ENCODE measurements at places on chromosomes 3 and 15.

DNA sequence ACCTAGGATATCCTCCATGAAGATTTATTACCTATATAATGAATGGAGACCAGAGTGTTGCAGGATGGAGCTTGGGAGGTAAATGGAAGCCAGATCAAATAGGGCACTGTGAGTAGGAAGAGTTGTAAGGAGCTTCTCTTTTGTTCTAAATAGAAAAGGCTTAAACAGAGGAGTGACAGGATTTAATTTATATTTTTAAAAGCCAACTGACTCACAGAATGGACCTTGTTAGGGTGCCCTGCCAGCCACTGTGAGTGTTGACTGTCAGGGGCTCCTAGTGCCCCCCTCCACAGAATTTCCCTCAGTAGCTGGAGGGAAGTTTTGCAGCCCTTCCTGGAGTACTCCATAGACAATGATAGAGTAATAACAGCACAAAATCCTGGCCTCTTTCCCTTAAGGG is 547.5 kb downstream of the MCTP2 start:
- no peak for DNase-seq

GRCh38 chr3:152858170-152858800 is 23.4 kb downstream of the P2RY1 start:
- no peak for DNase-seq

DNA sequence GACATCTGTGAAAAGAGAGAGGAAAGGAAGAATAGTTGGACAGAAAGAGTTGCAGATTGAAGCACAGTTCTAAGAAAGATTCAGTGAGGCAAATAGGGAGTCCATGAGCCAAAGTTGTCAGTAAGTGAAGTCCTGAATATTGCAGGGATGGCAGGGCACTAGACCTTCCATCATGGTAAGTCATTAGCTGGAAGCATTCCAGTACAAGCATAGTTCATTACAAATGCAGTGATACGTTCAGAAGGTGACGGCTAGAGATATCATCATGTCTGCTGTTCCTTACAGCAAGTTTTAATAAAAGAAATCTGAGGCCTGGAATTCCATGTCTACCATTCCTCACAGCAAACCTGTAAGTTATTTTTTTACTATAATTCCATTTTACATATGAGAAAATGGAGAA is 720.1 kb downstream of the GBE1 start:
- no peak for DNase-seq

DNA sequence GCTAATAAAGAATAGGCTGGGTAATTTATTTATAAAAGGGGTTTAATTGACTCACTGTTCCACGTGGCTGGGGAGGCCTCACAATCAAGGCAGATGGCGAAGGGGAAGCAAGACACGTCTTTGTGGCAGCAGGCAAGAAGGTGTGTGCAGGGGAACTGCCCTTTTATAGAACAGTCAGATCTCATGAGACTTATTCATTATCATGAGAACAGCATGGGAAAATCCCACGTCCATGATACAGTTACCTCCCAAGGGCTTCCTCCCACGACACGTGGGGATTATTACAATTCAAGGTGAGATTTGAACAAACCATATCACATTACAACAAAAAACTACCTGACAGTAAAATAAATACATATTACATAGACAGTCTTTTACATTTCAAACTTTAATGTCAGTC is 414.9 kb downstream of the NAALADL2 start:
- DNase-seq: no peak

GRCh38 chr3:179898024-179898423 is 138.7 kb downstream of the PEX5L start:
- DNase-seq: no peak

GRCh38 chr15:92818651-92819277 is 81.4 kb upstream of the CHD2 start:
- no peak for DNase-seq

DNA sequence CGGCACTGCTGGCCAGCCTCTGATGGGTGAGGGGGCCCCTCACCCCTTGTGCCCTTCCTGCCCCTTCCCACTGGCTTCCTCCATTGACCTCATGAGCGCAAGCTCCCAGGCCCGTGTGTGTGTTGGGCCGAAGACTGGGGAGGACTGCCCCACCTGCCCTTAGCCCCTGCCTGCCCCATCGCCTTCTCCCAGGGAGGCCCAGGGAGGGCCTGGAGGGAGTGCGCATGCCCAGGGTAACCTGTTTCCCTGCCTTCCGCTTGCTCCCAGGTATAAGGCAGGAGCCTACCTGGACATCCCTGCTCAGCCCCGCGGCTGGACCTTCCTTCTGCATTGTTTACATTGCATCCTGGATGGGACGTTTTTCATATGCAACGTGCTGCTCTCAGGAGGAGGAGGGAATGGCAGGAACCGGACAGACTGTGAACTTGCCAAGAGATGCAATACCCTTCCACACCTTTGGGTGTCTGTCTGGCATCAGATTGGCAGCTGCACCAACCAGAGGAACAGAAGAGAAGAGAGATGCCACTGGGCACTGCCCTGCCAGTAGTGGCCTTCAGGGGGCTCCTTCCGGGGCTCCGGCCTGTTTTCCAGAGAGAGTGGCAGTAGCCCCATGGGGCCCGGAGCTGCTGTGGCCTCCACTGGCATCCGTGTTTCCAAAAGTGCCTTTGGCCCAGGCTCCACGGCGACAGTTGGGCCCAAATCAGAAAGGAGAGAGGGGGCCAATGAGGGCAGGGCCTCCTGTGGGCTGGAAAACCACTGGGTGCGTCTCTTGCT is 8.8 kb downstream of the DLL4 start:
- no peak for DNase-seq

DNA sequence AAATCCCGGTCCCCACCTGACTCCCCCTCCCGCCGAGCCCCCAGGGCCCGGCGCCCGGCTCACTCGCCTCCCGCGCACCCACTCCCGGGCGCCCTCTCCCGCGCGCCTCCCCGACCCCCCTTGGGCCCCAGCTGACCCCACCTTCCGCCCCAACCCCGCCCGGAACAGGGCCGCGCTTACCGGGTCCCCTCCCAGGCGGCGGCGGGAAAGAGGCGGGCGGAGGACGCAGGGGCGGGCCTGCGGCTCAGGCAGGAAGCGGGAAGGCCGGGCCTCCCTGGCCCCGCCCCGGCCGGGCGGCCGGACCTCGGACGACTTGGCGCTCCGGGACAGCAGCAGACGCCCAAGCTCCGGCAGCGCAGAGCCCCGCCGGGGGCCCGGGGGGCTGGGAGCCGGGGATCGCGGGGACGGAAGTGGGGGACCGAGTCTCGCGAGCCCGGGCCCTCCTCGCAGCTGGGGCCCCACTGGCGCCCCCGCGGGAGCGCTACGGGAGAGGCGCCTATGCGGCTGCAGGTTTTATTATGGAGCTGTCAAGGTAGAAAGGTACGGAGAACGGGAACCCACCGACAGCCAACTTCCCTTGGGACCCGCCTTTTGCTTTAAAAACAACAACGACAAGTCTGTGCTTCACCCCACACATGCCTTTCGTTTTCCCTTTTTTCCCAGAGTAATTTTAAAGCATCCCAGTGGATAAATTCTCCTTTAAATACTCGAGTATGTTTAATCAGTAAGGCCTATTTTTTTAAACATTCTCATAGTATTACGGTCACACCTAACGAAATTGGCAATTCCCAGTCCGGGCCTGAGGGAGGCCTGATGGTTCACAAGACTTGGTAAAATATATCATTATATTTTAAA is at the start of gene SLC41A3:
TSS of gene SLC41A3 (minus strand) at position 212 of the 855 bp plus-strand sequence. CDS start 15,905 bp downstream, outside the sequence.
- peak; percentile 83 for DNase-seq

GRCh38 chr3:121958801-121959200 is 63.2 kb downstream of the ILDR1 start:
- DNase-seq: no peak

- no peak for DNase-seq
These were observed 195.9 kb downstream of the FOXP1 start for GRCh38 chr3:71387586-71387985.

GRCh38 chr3:194976874-194977273 is 291.2 kb downstream of the FAM43A start:
- DNase-seq: no peak

DNA sequence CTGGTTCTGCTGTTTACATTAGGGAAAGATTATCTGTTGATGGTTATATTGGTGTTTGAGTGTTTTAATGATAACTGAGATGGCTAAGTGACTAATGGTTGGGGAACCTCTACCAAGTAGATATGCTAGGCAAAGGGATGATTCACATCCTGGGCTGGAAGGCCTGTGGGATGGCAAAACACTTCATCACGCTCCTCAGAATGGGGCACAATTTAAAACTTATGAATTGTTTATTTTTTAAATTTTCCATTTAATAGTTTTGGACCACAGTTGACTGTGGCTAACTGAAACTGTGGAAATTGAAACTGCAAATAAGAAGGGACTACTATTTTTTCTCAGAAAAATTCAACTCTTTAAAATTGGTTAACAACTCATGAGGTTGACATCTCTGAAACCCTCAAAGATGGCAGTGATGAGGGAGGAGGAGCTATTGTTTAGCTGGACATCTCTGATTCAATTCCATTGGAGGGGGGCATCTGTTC is 100.5 kb upstream of the ZBED2 start:
- no peak for DNase-seq

DNA sequence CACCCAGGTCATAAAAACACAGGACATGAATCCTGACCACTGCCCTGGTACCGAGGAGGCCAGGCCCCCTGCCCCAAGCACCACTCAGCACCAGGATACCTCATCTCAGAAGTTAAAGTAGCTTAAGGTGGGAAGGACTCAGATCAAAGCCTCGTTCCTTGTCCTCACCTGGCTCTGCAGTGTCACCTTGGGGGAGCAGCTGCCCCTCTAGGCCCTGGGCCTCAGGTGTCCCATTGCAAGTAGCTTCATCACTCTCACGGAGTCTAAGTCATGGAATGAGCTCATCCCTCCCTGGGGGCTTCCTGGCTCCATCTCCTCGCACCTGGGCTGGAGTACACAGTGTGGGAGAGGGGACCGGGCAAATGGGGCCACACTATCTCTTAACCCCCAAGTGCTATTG is 148.0 kb downstream of the TPRA1 start:
- no peak for DNase-seq

GRCh38 chr15:62469874-62470688 is 305.0 kb upstream of the C2CD4B start:
- no peak for DNase-seq

- DNase-seq: no peak
These were observed 710 bp downstream of the LRRC57 start for GRCh38 chr15:42547918-42548248.

- no peak for DNase-seq
These were observed 156.3 kb downstream of the HCN4 start for GRCh38 chr15:73212424-73212823.

GRCh38 chr15:92928225-92928750 is 28.2 kb downstream of the CHD2 start:
- DNase-seq: no peak

GRCh38 chr3:55688154-55688553 is 201.0 kb upstream of the WNT5A start:
- no peak for DNase-seq

- DNase-seq: no peak
These were observed 33.0 kb downstream of the MBNL1 start for GRCh38 chr3:152301745-152302181.

- no peak for DNase-seq
These were observed 339.9 kb upstream of the RBMS3 start for GRCh38 chr3:28940994-28941393.

DNA sequence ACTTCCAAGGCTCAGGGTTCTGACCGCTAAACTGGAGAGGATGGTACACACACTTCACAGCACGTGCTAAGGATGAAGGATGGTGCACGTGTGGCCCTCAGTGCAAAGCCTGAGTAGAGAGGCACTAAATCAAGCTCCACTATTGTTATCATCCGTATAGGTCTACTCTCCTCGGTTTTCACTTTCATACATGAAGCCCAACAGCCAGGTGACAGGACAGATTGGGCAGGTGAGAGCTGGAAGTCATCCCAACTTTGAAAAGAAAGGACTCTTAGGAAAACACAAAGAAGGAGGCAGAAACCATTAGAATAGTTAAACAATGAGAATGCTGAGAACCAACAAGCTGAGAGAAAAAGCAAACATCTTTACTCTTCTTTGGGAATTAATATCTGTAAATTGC is 21.1 kb downstream of the MAGI1 start:
- no peak for DNase-seq

DNA sequence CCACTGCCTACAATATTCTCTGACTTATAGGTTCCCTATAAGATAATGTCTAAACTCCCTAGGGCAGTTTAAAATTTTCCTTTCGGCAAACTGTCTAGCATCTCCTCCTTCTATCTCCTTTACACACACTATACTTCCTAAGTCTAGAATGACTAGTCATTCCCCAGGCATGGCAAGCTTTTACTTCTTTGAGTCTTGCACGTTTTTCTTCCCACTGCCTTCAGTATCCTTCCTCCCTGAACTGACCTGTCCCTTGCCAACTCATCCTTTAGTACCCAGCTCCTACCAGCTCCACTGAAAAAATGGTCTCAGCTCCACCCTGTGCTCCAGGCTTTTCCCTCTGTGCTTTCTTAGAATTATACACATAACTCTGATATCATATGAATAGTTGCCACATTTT is 93.8 kb upstream of the KBTBD8 start:
- no peak for DNase-seq

DNA sequence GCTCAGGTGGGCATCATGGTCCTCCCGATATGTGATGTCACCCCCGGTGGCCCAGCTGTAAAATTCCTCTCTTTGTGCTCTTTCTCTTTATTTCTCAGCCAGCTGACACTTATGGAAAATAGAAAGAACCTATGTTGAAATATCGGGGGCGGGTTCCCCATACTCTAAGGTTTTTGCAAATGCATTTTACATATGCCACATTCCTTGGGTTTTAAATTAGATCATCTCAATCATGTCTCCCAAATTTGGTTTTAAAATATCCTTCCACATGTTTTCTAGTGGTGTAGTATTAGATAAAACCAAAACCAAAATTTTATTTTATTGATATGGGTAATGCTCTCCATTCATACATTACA is 4.4 kb upstream of the TMEM62 start:
- DNase-seq: no peak

DNA sequence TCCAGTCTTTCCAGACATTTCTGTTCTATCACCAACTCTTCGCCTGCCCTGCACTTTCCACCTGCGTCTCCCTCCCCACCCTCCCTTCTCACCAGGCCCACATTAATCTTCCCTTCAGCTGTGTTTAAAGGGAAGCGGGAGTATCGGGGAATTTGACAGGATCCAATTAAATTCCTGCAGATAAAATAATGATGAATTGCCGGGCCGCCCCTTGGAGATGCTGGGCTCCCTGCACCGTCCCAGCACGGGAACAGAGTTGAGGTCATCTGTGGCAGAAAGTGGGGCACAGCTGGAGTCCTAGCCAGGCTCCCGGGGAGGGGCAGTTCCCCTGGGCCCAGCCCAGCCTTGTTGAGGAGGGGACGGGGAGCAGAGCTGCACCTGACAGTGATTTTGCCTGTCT is 30.3 kb downstream of the PLXNA1 start:
- no peak for DNase-seq

GRCh38 chr3:179308001-179308400 is 14.8 kb upstream of the ZNF639 start:
- DNase-seq: no peak

All from activated gamma-delta T cell treated with Interleukin-2 at 50 U/mL for 16 hours (primary cell).